ENCODE measurements at places on chromosomes 16 and 17. TPM values are rescaled to one million over a fixed set of nuclear protein-coding genes. Genes with fewer than 3 reads are reported as not detected.

DNA sequence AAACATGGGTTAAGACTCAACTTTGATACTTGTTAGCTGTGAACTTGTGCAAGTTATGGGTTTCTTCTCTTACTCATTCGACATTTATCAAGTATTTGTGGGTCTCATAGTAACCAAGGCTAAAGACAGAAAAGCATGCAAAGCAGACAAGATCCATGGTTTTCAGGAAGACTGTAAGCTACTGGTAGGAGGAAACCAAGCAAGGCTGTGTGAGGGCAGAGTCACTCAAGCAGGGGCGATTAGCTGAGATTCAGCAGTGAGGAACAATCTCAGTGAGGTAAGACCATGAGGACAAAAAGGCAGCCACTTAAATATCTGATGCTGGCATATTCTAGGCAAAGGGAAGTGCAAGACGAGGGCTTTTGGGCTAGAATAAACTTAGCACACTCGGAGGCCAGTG, 29.5 kb downstream of the MBTD1 start:
- H3K4me1 ChIP-seq, result no peaks in the 10 kb centered on the region
- H3K36me3 ChIP-seq, result no peaks in the 10 kb centered on the region
- H3K27ac ChIP-seq, result no peak overlapping the region

GRCh38 chr17:76725580-76726230, 701 bp downstream of the JMJD6 start:
- H3K4me3 ChIP-seq, result peak overlapping the region; percentile 73
- 0 out of 2 replicates have a peak, but pooled peaks cover 6% of the 10 kb centered on the region for H3K36me3 ChIP-seq
- peak overlapping the region; percentile 49 for H3K27ac ChIP-seq
- H3K27me3 ChIP-seq, result no peaks in the 10 kb centered on the region

DNA sequence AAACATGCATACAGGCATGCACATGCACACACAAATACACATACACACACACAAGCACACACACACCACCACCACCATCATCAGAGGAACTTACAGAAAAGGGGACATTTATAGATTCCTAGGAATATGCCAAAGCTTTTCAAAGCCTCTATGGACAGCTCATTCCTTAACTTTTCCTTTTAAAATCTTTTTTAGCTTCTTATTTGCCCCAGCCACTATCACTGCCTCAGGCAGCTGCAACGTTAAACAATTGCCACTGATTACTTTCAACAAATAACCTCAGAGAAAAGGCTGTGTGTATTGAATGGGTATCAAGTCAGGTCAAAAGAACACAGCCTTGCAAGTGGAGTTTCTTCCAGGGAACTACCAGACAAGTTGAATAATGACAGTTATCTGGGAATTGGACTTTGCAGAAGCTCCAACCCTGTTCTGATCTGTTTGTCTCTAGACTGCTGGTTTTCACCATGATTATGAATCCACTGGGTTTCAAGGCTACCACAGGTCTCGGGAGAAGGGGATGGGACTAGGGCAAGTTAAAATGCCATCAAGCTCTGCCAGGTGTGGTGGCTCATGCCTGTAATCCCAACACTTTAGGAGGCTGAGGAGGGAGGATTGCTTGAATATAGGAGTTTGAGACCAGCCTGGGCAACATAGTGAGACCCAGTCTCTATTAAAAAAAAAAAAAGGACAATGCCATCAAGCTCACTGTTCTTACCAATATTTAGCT, 21.9 kb upstream of the BEAN1 start:
- no peaks in the 10 kb centered on the region for H3K36me3 ChIP-seq
- H3K4me3 ChIP-seq, result no peak overlapping the region
- no peaks in the 10 kb centered on the region for H3K27me3 ChIP-seq
- no peak overlapping the region for H3K27ac ChIP-seq

- H3K4me3 ChIP-seq, result no peak overlapping the region
- H3K27me3 ChIP-seq, result peaks cover 69% of the 10 kb centered on the region
- DNase-seq, result no peak
- H3K4me1 ChIP-seq, result peaks cover 4% of the 10 kb centered on the region
- H3K36me3 ChIP-seq, result no peaks in the 10 kb centered on the region
Measured at GRCh38 chr17:50204431-50204830, 3.0 kb upstream of the COL1A1 start.

DNA sequence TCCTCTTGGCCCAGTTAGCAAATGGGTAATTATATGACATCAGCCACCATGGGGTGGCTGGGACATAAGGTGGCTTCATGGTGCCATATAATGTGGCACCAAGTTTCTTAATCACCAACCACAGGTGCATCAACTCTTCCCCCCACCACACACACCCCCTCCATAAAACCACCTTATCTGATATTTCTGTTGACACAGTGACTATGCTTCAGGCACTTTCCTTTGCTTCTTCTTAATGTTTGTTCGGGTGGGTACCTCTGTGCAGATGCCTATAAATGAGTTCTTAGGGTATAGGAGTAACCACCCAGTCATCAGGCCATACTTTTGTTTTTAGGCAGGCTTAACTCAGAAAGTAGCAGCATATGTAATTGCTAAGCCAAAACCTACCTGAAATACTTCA, 29.5 kb downstream of the RNF43 start:
- H3K4me1 ChIP-seq, result peaks cover 48% of the 10 kb centered on the region
- 0 out of 2 replicates have a peak overlapping the region, but pooled peaks have one; percentile 0 for H3K27ac ChIP-seq
- H3K4me3 ChIP-seq, result no peak overlapping the region
- peak; percentile 37 for DNase-seq
- H3K36me3 ChIP-seq, result no peaks in the 10 kb centered on the region

GRCh38 chr16:84082835-84083569, 33.7 kb downstream of the MBTPS1 start:
- peaks cover 4% of the 10 kb centered on the region for H3K36me3 ChIP-seq
- H3K4me3 ChIP-seq, result no peak overlapping the region
- no peaks in the 10 kb centered on the region for H3K4me1 ChIP-seq
- DNase-seq, result no peak
- no peaks in the 10 kb centered on the region for H3K27me3 ChIP-seq

- peaks cover 30% of the 10 kb centered on the region for H3K4me1 ChIP-seq
- H3K36me3 ChIP-seq, result no peaks in the 10 kb centered on the region
- no peak overlapping the region for H3K27ac ChIP-seq
- peak overlapping the region; percentile 55 for H3K4me3 ChIP-seq
Measured at GRCh38 chr17:42682722-42683403, 532 bp downstream of the CNTNAP1 start.

DNA sequence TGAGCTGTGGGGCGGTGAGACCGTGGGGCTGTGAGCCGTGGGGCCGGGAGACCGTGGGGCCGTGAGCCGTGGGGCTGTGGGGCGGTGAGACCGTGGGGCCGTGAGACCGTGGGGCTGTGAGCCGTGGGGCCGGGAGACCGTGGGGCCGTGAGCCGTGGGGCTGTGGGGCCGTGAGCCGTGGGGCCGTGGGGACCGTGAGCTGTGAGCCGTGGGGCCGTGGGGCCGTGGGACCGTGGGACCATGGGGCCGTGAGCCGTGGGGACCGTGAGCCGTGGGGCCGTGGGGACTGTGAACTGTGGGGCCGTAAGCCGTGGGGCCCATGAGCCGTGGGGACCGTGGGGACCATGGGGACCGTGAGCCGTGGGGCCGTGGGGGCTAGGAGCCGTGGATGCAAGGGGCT, 24.6 kb upstream of the PVALEF start:
- H3K4me3 ChIP-seq, result no peak overlapping the region
- no peaks in the 10 kb centered on the region for H3K36me3 ChIP-seq
- no peak overlapping the region for H3K27ac ChIP-seq

- H3K4me3 ChIP-seq, result no peak overlapping the region
- H3K36me3 ChIP-seq, result peaks cover 3% of the 10 kb centered on the region
- no peak overlapping the region for H3K27ac ChIP-seq
- DNase-seq, result no peak
Measured at GRCh38 chr16:84652566-84652965, 4.3 kb downstream of the KLHL36 start.

DNA sequence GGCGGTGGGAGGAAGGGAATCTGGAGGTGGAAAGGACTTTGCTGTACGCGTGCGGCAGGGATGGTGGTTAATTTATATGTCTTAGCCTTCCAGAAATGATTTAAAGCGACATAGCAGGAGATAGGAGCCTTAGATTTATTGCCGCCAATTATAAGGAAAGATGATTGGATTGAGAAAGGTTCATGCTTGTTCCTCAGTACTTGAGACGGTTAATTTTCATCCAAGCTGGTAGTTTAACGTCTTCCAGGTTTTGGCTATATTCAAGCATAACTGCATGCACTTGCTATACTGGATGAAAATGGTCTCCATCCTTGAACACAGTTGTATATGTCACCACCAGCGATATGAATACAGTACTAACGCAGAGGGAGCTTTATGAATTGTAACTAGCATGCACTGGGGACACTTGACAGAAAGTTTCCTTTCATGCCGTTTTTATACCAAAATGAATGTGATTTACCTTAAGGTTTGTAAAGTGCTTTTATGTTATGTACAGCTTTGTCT, 610 bp upstream of the PEX12 start:
- H3K4me3 ChIP-seq, result peak overlapping the region; percentile 67
- peaks cover 15% of the 10 kb centered on the region for H3K4me1 ChIP-seq
- no peaks in the 10 kb centered on the region for H3K36me3 ChIP-seq

DNA sequence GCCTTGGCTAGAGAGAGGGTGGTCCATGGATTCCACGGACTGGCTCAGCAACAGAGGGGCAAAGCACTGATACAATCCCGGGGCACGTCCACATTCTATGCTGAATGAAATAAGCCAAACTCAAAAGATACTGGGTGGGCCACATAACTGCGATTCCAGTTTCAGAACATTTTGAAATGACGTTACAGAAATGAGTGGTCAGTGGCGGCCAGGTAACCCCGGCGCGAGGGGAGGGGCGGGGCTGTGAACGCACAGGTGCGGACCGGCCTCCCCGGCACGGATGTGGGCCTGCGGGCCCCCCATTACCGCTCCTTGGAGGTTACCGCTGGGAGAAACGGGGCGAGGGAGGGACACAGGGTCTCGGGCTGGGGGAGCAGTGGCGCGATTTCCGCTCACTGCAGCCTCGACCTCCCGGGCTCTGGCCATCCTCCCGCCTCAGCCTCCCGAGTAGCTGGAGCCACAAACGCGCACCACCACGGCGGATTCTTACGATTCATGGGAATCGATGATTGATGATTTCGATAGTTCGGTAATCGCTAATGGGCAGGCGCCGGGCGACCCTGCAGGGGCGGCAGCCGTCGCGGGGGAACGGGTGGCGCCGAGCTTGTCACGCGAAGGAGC, 559 bp downstream of the MVD start:
- H3K27ac ChIP-seq, result peak overlapping the region; percentile 13
- H3K4me1 ChIP-seq, result peaks cover 9% of the 10 kb centered on the region
- H3K4me3 ChIP-seq, result peak overlapping the region; percentile 90
- H3K27me3 ChIP-seq, result no peaks in the 10 kb centered on the region

GRCh38 chr16:84844559-84845495, 25.0 kb downstream of the CRISPLD2 start:
- no peak for DNase-seq
- H3K27ac ChIP-seq, result no peak overlapping the region
- no peaks in the 10 kb centered on the region for H3K27me3 ChIP-seq
- H3K4me3 ChIP-seq, result no peak overlapping the region
- no peaks in the 10 kb centered on the region for H3K36me3 ChIP-seq

DNA sequence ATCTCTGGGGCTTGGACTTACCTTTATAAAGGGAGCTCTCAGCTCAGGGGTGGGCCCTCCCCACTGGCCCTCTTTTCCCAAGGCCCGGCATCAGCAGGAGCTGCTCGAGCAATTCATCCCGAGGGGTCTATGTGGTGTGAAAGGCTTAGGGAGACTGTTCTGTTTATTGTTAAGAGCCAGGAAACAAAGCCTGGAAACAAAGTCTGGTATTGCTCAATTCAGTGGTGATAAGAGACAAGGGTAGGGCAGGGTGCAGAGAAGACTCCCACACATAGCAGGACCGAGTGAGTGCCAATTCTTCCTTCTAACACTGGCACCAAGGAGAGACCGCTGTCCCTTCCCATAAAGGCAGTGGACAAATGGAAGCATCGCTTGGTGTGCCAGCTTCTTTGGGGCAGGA, 750.7 kb downstream of the KCNJ18 start:
- no peaks in the 10 kb centered on the region for H3K4me1 ChIP-seq
- DNase-seq, result no peak
- H3K27me3 ChIP-seq, result peaks cover 23% of the 10 kb centered on the region

GRCh38 chr16:85394456-85395206, 218.5 kb upstream of the GSE1 start:
- H3K36me3 ChIP-seq, result no peaks in the 10 kb centered on the region
- DNase-seq, result no peak
- no peak overlapping the region for H3K27ac ChIP-seq
- H3K27me3 ChIP-seq, result no peaks in the 10 kb centered on the region

GRCh38 chr17:42585353-42585752, 7.8 kb upstream of the PSMC3IP start:
- no peaks in the 10 kb centered on the region for H3K4me1 ChIP-seq
- DNase-seq, result no peak
- no peak overlapping the region for H3K27ac ChIP-seq
- no peaks in the 10 kb centered on the region for H3K27me3 ChIP-seq

- no peaks in the 10 kb centered on the region for H3K36me3 ChIP-seq
- H3K27ac ChIP-seq, result no peak within 1 kb of the TSS
- peak; percentile 27 for DNase-seq
- H3K27me3 ChIP-seq, result peaks cover 62% of the 10 kb centered on the region
- no peak within 1 kb of the TSS for H3K4me3 ChIP-seq
Measured at GRCh38 chr17:49494986-49495841, at the start of gene NGFR. TSS of gene NGFR (plus strand) at chr17:49495293. CDS start at chr17:49495418, 125 bp downstream.

DNA sequence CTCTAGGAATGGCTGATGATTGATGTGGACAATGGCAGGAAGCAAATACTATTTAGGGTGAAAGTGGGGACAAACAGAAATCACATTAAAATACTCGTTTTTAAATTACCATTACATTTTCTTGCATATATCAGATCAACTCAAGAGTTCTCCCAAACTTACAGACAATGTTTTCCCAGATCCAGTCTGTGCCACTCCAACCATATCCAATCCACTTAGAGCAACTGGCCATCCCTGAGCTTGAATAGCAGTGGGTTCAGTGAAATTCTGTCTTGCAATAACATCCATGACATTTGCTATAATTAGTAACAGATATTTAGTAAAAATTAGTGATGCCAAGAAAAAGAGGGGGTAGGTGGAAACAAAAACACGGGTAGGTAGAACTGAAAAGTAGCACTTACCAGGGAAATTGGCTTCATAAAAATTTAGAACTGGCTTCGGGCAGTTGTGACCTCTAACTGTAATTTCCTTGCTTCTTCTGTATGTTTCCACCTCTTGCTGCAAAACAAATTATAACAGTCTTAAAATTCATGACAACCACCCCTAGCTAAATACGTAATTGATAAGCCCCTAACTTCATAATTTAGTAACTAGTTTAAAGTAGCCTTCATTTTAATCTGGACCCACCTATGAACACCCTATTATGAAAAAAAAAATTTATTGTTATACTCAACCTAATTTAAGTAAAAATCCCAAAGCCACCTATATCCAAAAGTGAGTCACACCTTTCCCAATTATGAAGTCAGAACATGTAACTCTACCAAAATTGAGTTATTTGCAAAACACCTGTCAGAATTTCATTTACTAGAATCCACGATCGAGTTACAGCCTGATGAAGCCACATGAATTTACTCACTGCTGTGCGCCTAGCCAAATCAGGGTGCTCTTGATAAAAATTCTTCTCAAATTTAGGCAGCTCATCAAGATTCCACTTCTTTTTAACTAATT, 2.0 kb downstream of the DDX5 start:
- peaks cover 44% of the 10 kb centered on the region for H3K4me1 ChIP-seq
- peak overlapping the region; percentile 100 for H3K4me3 ChIP-seq
- no peaks in the 10 kb centered on the region for H3K27me3 ChIP-seq
- DNase-seq, result no peak

- DNase-seq, result no peak
- no peaks in the 10 kb centered on the region for H3K36me3 ChIP-seq
- no peaks in the 10 kb centered on the region for H3K4me1 ChIP-seq
- no peaks in the 10 kb centered on the region for H3K27me3 ChIP-seq
- H3K4me3 ChIP-seq, result no peak overlapping the region
- no peak overlapping the region for H3K27ac ChIP-seq
Measured at GRCh38 chr17:39852239-39852638, 11.9 kb downstream of the IKZF3 start.

GRCh38 chr17:13575922-13576419, 25.8 kb downstream of the HS3ST3A1 start:
- no peak overlapping the region for H3K4me3 ChIP-seq
- H3K27ac ChIP-seq, result no peak overlapping the region
- H3K36me3 ChIP-seq, result no peaks in the 10 kb centered on the region

The TAC4 gene
- total RNA-seq, result not detected

The LPO gene
- not detected for total RNA-seq
